Type B pancreatic cell (in vitro differentiated cells): ENCODE measurements at places on chromosomes 12 and 14.

DNA sequence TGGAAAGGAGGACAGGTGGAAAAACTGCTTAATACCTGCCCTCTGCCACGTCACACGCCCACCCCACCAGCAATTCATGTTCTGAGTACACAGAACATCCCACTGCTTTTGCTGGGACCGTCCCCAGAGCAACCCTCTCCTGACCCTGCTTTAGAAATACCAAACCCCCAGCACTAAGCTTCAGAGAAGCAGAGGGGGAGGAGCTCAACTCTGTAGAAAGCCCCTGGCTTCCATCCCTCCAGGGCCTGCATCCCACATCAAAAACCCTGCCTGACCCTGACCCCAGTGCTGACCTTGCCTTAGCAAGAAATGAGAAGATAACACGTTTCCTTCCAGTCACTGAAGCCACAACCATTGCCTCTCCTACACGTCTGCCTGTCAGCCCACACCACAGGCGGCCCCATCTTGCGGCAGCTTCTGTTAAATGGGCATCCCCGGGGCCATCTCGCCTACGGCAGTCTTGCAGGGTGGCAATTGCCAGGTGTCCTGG lies 19.7 kb downstream of the VDR start:
- no peak for DNase-seq

GRCh38 chr14:58752289-58752688 lies 114.5 kb downstream of the DACT1 start:
- no peak for DNase-seq

GRCh38 chr12:88298761-88299242 lies 156.7 kb downstream of the TMTC3 start:
- no peak for DNase-seq

GRCh38 chr14:96162741-96163140 lies 41.9 kb upstream of the BDKRB2 start:
- DNase-seq, result no peak

GRCh38 chr12:55743406-55744339 lies 751 bp downstream of the GDF11 start:
- DNase-seq, result no peak

DNA sequence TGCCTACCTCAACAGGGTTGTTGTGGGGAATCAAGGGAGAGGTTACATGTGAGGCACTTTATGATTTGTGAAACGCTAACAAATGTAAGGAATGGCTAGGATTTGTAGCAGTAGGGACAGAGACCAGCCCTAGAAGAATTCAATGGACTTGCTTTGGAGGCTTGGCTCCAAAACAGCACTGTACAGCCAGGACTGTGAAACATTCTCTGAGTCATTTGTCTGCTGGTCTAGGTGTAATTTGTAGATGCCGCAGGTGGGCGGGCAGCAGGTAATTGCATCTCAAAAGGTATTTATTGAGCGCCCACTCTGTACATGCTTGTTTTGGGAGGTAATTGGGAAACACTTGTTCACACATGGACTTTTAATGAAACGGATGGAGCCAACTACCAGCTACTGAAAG lies 11.4 kb downstream of the SLC7A8 start:
- DNase-seq, result no peak

DNA sequence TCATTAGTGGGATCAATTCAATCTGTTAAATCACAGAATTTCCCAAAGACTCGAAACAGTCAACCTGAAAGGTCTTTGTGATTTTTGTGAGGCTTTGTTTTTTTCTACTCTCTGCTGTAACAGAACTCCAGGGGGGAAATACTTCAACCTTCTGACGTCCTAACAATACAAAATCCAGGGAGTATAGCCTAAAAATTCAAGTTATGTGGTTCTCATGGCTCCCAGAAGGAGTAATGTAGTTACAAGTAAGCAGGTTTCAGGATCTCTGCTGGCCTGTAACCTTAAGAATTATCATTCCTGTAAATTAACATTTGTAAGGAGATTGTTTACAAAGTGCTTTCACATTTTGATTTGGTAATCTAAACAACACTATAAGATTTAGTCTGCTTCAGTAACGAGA lies 39.9 kb downstream of the VEZT start:
- DNase-seq, result no peak

- DNase-seq, result no peak
Observed at GRCh38 chr12:81597928-81598604, 161.1 kb downstream of the PPFIA2 start.

DNA sequence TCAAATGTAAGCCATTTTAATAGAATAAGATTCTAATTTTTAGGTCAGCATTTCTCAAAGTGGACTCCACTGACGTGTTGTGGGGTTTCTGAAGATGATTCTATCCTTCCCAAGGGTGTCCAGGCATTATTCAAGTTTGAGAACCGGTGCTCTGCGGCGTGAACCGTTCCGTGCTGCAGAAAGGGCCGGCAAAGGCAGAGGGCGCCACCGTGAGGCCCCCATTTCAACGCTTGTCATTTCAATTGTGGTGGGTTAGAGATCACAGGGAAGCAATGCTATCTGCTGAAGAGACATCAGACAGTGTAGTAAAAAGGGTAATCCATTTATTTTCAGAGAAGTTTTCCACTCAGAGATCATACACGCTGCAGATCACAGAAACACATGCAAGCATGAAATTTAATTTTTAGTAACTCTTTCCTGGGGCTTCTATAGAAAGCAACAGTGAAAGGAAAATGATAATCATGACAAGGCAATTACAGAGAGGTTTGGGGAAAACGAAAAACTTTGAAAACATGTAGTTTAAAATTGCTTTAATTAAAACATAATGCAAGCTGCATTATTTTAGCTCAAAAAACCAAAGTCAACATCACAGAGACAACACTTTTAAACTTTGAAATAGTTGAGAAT lies 201.7 kb downstream of the EXOC5 start:
- no peak for DNase-seq

DNA sequence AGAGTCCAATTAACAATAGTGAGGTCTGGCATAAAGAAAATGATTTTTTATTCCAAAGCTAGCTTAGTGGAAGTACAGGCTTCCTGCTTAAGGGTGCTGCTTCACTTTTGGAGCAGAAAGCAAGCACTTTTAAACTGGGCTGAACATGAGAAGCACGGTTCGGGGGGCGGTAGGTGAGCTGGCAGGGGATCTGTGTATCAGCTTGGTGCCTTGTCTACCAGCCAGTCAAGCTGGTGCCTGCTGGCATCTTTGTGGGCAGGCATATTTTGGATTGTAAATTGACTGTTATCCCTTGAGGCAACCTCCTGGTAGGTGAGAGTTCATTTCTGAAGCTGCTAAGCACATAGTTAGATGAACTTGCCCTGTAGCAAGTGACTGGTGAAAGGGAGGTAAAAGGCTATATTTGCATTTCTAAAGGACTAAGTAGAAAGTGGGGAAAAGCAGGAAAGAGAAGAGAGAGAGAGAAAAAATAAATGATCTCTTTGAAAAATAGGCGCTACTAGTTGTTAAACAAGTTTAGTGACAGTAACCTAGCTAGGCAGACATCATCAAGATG lies 121.1 kb upstream of the SYT10 start:
- DNase-seq, result no peak

DNA sequence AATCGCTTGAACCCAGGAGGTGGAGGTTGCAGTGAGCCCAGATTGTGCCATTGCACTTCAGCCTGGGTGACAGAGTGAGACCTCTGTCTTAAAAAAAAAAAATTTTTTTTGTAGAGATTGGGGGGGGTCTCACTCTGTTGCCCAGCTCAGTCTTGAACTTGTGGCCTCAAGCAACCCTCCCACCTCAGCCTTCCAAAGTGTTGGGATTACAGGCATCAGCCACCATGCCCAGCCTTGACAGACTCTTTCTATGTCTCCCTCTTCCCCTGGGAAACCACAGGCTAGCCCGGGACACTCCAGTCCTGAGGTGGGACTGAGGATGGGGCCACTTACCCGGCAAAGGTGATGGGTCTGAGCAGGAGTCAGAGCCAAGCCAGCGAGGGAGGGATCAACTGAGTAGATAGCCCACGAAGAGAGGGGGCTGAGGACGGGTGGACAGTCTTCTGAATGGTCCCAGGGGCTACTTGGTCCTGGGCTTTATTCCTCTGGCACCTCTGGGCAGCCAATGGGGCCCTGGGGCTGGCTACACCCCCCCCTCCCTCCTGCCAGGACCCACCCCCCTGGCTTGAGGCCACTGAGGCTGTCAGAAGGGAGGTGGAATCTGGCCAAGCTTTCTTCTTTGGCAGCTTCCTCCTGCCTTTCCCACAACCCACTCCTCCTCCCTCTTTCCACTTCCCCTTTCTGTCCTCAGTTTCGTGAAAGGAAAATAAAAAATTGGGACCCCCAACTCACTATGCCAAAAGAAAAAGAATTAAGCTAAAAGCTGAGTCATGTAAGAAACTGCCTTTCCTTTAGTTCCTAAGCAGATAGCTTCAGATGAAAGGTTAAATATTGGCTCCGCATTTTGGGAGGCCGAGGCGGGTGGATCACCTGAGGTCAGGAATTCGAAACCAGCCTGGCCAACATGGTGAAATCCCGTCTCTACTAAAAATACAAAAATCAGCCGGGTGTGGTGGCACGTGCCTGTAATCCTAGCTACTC lies at the start of gene SDS:
SDS (minus strand) TSS at position 453 of the 981 bp plus-strand sequence. CDS start 4,179 bp downstream, outside the sequence.
- no peak for DNase-seq

GRCh38 chr14:76769636-76770292 lies 8.5 kb downstream of the VASH1 start:
- DNase-seq, result peak; percentile 49

DNA sequence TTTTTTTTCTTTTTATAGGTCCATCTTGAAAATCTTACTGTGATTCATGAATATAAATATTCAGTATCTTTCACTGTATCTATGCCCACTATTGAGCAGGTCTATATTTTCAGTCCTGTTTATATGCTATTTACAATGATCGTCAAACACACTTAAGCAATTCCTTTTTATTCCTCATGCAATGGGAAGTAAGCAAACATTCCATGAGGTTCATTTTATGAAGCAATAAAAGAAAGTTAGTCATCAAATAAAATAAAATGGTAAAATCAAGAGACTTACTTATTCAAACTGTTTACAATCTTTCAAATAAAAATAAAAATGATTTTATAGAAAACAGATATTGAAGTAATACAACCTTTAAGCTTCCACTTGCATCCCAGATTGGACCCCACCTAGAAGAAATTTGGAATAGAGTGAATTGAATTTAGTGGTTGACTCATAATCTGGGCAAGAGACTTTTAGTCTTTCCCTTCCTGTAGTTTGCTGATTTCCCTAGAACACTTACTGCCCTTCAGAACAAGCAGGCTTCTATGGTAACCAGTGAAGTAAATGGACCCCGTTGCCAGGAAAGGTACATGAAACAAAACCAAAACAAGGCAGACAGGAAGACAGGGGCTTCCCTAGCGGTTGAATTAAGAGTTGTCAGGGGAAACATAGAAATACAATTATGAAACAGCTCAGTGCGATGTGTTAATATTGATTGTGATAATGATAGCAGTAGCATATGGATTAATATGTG lies 241.0 kb upstream of the ATP2B1 start:
- no peak for DNase-seq

- DNase-seq, result no peak
Observed at GRCh38 chr12:132642846-132643835, 24.6 kb downstream of the P2RX2 start.

GRCh38 chr14:43900173-43900655 lies 606.9 kb downstream of the FSCB start:
- DNase-seq, result no peak
